NCI-H187 (cell line): ENCODE measurements at places on chromosomes 4 and X.

- no peak for DNase-seq
These were observed 74.3 kb upstream of the IGFBP7 start for GRCh38 chr4:57184378-57185029.

GRCh38 chrX:120238933-120239332, 11.7 kb upstream of the ZBTB33 start:
- no peak for DNase-seq

GRCh38 chr4:138925495-138925894, 90.1 kb upstream of the NOCT start:
- DNase-seq: no peak

- DNase-seq: no peak
These were observed 9.4 kb upstream of the RHOH start for GRCh38 chr4:40187386-40187906.

- no peak for DNase-seq
These were observed 57.6 kb downstream of the PLAC1 start for GRCh38 chrX:134600714-134601113.
